Stimulated activated CD4-positive, alpha-beta T cell treated with anti-CD3 and anti-CD28 coated beads, Interleukin-12 subunit alpha, Interleukin-12 subunit beta, amount 100 ng/mL, for 4 hours (primary cell): ENCODE measurements at places on chromosomes 4 and X.

GRCh38 chr4:46994007-46994405, 625 bp upstream of the GABRA4 start:
- DNase-seq, result no peak

DNA sequence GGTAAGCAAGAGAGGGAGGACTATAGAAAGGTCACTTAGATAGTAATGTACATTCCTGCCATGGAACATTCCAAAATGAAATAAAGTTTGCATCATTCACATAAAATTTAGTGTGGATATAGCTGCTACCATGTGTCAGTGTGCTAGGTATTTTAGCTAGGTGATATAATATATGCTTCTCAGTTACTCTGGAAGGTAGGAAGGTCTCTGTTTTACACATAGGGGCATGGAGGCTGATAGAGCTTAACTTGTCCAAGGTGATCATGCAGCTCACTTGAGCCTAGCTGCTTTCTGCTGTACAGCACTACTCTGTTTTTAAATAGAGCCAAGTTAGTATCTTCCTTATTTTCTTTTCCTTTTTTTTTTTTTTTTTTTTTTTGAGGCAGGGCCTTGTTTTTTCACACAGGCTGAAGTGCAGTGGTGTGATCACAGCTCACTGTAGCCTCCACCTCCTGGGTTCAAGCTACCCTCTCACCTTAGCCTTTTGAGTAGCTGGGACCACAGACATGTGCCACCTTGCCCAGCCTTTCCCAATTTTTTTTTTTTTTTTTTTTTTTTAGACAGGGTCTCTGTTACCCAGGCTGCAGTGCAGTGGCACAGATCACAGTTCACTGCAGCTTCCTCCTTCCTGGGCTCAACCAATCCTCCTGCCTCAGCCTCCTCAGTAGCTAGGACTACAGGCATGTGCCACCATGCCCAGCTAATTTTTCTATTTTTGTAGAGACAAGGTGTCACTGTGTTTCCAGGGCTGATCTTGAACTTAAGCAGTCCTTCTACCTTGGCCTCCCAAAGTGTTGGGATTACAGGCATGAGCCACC, 10.4 kb downstream of the AFF1 start:
- DNase-seq, result no peak

GRCh38 chrX:123809854-123810375, 49.9 kb upstream of the XIAP start:
- DNase-seq, result no peak

GRCh38 chrX:26470941-26471340, 255.0 kb downstream of the MAGEB5 start:
- DNase-seq, result no peak

DNA sequence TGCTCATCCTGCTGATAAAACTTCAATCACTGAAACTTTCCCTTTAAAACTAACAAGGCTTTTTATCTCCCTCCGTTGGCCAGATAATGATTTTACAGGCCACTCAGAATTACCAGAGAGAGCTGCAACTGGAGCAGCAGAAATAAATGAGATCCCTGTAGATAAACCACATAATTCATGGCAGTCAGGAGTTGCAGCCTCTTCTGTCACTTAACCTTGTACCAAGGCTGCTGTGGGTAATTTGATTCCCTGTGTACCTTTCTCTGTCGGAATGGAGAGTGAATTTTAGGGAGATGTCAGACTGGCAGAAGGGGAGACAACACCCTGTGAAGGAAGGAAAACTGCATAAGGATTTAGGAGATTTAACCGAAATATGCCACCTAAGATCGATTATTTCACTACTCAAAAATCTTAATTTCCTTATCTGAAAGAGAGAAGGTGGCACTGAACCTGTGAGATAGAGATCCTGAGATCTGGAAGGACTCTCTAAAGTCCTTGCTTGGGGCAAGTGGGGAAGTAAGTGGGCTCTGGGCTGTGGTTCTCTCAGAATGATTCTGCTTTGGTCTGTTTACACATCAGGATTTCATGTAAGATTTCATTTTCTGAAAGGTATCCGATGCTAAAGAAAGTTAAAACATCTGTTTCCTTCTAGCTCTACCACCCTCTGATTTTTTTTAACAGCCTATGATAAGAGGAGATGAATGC, 14.3 kb upstream of the TSPAN5 start:
- no peak for DNase-seq

GRCh38 chr4:35167385-35167784, 1076.9 kb downstream of the ARAP2 start:
- DNase-seq, result no peak

GRCh38 chr4:77012726-77013125, 63.1 kb downstream of the CCNI start:
- no peak for DNase-seq

DNA sequence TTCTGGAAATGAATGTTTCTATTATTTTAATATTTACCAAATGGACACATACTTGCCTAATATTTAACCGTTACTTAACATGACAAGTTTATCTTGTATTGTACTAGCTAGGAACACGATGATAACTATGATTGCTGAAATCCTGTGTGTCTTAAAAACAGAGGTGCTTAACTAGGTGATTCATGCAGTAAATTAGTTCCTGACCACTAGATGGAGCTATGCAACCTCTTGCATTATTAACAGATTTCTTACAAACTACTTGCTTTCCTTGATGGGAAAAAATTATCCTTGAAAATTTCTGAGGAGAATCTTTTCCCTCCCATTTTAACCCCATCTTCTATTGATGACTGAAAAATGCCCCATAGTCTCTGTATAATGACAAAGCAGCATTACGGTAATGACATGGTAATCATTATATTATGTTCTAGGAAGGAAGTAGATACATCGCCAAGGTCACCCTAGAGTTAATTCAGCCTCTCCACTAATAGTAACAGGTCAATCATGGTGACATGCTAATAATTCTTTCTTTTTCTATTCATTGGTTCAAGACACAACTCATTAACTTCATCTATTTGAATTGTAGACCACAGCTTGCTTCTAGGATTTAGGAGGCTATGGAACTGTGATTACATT, 844.2 kb downstream of the RAPGEF2 start:
- no peak for DNase-seq
